ENCODE measurements at places on chromosomes 6 and 20.

GRCh38 chr6:71288228-71289038 lies at the start of gene OGFRL1:
TSS of gene OGFRL1 (plus strand) at chr6:71288811. CDS start at chr6:71288937, 126 bp downstream.
- DNase-seq, result no peak

DNA sequence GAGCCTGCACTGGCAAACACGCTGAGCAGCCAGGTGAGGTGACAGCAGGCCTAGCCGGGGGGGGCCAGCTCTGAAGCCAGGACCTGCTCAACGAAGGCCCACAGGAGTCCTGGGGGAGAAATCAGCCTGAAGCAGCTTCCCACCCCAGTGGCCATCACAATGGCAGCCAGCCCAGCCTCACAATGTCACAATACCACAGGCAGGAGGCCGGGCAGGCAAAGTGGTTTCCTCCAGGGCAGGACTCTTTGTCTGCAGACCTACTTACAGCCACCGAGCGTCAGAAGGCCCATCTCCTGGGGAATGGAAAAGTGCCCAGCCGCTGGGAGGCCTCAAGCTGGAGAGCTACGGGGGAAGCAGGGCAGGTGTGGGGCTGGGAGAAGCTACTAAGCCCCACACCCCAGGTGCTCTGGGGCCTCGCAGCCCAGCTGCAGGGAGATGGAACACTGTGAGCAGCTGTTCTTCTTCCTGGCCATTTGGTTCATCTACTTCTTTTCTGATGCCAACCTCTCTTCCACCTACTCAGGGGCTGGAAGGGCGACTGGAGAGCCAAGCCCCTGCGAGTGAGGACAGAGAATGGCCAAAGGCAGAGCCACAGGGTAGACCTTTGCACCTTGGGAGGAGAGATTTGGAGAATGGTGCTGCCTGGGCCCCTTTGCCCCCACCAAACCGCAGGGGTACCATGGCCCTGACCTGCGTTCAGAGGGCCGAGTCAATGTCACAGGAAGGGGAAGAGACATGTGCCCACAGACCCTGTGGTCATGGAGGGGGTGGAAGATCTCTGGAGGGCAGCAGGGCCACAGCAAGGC lies 22.3 kb upstream of the AVP start:
- DNase-seq, result no peak

DNA sequence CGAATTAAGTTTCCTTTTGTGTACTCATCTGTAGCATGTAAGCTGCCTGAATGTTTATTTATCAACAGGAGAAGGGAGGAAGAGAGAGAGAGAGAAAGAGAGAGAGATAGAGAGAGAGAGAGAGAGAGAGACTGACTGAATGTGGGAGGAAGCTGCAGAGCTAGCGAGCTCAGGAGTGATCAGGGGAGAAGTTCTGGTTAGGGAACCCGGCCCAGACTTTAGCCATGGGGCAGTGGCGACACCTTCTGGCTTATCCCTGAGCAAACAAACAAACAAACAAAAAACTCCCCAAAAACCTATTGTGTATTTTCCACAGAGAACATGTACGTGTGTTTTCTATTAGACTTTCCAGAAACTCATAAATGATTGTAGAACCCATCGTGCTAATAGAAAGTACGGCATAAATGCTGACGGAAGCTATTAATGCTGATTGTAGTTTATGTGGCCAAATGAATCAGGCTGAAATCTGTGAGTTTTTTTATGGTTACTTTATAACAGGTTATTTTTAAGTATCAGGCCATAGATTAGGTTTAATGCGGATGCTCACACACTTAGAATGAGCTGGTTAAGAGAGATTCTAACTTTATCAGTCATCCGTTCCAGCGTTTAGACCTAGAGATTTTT lies 92.8 kb downstream of the CLIC5 start:
- no peak for DNase-seq

- DNase-seq, result no peak
Measured at GRCh38 chr6:28943557-28944411, 20.0 kb upstream of the TRIM27 start.

- DNase-seq, result no peak
Measured at GRCh38 chr20:8408587-8409307, 276.7 kb downstream of the PLCB1 start.

DNA sequence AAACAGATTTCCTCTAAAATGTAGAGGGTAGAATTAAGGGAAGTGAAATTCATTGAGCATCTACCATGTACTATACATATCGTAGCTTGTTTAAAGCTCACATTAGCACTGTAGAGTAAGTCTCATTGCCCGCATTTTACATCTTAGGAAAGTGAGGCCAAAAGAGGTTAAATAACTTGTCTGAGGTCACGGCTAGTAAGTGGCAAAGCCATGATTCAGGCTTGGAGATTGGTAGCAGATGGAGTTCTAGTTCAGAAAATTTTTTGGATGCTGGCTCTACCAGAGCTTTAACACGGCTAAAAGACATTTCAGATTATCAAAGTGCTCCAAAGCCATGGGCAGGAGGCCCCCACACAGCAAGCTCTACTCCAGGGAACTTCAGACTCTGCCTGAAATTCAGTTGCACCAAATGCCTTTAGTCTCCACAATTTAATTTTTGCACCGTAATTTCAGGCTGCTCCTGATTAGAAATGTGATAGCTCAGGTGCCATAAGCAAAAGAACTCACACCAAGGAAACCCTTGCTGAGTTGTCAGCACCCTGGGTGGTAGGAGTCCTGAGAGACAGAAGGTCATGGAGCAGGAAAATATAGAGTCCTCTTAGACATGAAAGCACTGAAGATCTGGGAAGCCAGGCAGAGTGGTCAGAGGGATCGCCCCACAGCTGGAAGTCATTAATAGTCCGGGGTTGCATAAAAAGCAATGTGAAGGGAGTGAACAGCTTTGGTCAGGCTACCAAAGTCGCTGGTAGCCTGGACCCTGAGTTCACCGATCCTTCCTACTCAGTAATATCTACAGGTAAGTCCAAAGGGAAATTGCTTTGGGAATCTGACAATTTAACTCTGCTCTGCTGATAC lies 55.2 kb upstream of the ASIP start:
- DNase-seq, result no peak

- no peak for DNase-seq
Measured at GRCh38 chr6:31441365-31442267, 38.2 kb downstream of the MICA start.

- DNase-seq, result no peak
Measured at GRCh38 chr6:133128191-133128590, 113.0 kb upstream of the EYA4 start.

- no peak for DNase-seq
Measured at GRCh38 chr6:42156638-42157037, 14.2 kb upstream of the C6orf132 start.

DNA sequence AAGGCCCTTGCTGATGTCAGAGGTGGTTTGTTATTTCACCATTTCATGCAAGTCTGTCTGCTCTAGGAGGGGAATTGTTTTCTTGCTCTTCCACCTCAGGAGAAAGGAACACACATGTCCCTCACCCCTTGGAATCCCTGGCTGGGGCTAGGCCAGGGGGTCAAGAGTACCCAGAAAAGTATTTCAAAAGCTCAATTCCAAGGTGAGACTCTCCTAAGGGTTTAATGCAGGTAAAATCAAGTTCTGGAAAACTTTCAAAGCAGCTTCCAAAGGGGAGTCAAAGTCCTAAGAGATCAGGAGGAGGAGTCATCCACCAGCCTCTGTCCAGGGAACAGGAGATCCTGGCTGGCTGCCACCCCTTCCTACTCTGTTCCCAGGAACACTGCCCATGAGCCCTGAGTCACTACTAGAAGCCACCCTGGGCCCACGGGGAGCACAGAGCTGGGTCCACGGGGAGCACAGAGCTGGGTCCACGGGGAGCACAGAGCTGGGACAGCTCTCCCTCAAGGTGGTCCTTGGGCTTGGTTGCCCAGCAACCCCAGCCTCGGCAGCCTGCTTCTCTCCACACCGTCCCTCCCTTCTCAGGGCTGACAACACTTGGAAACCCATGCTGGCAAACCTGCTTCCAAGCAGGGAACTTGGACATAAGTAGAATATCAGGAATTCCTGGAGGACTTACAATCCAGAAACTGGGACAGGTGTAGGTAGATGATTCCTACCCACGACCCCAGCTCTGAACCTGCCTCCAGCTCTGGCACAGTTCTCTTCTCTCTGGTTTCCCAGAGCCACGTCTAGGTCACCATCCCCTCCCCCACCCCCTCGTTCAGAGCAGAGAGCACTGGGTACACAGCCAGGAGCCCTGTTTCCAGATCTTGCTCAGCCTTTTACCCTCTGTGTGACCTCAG lies 35.3 kb upstream of the CDKN1A start:
- DNase-seq, result peak; percentile 90

GRCh38 chr6:8084586-8084985 lies 17.8 kb downstream of the EEF1E1 start:
- no peak for DNase-seq

DNA sequence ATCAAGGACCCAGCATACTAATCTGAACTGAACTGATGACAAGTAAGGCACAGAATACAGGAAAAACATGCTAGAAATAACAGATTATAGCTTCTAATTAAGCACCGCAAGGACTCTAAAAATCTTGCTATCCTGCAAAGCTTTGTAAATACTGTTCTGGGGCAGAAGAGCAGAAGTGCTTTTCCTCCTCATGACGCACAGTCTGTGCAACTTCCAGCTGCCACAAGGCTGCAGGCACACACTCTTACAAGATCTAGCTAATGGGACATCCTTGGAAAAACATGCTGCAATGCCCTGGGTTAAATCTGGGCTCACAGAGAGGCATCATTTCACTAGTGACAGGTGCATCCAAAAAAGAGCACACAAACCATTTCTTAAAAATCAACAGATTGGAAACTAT lies 188.6 kb downstream of the GJA10 start:
- DNase-seq, result no peak

- no peak for DNase-seq
Measured at GRCh38 chr6:20866935-20867703, 332.9 kb downstream of the CDKAL1 start.

GRCh38 chr20:47360297-47361056 lies 4.0 kb upstream of the ZMYND8 start:
- no peak for DNase-seq

- no peak for DNase-seq
Measured at GRCh38 chr20:36936341-36936740, 15.2 kb downstream of the SAMHD1 start.

- no peak for DNase-seq
Measured at GRCh38 chr6:89692256-89692655, 53.7 kb upstream of the LYRM2 start.

- DNase-seq, result no peak
Measured at GRCh38 chr6:125784365-125784764, 6.4 kb upstream of the NCOA7 start.

DNA sequence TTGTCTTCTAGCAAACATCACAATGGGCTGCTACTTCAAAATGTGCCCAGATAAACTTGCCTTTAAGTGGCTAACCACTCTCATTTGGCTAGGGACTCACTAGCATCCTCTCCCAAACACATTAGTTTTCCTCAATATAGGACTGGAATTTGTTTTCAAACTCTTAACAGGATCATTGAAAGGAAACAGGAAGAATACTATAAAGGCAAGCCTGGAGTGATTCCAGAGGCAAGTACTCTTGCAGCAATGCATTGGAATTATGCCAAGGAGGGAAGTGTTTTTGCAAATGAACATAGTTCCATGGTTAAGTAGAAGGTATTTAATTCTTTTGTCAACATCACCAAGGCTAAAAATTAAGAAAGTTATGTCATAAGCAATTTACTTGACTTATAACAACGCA lies 12.2 kb downstream of the EPHA7 start:
- no peak for DNase-seq

GRCh38 chr6:159106627-159107241 lies 61.9 kb upstream of the TAGAP start:
- no peak for DNase-seq

DNA sequence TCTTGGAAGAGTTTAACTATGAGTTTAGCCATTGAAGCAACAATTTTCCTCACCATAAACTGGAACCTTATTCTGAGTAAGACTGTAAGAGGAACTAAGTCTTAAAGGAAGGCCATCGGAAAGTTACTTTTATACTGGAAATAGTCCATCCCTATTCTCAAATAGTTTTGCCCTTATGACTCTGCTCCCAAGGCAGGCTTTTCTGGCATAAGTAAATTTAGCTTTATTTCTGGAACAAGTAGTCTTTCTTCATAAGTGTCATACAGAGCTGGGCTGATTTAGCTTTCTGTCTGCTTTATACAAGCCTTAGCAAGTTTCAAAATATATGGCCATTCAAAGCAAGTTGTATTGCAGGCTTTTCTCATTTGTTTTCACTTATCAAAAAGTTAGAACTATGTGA lies 328.1 kb downstream of the HACE1 start:
- DNase-seq, result no peak

GRCh38 chr6:119148098-119148824 lies 69.8 kb upstream of the FAM184A start:
- DNase-seq, result no peak

DNA sequence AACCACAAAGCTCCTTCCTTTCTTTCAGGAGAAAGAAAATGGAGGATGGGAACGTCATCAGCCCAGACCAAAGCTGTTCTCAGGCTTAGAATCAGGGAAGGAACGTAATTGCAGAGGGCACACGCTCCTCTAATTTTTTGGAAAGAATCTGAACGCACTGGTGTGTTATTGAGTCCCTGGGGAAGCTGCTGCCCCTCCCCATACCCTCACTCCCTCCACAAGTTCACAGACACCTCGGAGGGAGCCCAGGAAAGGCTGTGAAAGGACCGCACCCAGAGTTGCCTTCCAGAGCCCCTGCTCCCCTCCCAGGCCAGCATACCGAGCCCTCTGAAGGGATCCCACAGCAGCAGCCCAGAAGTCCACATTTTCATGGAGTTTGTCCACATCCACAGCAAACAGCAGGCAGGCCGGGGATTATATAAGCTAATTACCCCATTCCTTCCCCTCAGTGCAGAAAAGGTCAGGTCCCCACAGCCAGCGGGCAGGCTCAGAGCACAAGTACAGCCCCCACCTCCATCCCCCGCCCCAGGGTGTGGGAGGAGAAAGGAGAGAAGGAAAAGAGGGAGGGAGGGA lies 53.7 kb downstream of the ANKRD60 start:
- DNase-seq, result peak; percentile 24

DNA sequence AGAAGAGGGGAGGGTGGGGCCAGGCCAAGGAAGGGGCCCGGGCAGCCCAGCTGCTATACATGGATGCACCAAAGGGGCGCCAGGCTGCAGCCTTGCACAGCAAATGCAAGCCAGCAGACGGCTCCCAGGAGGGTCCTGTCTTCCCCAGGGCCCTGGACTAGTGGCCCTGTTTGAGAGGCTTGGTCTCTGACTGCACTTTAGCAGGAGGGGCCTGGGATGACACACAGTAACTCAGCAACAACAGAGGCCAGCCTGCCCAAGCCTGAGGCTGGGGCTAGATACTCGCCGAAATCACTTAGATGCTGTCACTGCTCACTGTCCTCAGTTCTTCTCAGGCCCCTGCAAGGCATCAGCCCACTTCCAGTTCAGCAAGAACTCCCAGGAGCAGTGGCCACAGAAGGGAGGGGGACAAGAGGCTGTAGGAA lies 73.5 kb downstream of the TRAM2 start:
- DNase-seq, result no peak
